AG08396 (cell line): ENCODE measurements at places on chromosomes 3 and 15.

- DNase-seq: no peak
These were observed 4.2 kb downstream of the RARB start for GRCh38 chr3:25432176-25432720.

GRCh38 chr3:100368441-100368840 is 32.4 kb downstream of the TOMM70 start:
- no peak for DNase-seq

- no peak for DNase-seq
These were observed 9.3 kb downstream of the GNAI2 start for GRCh38 chr3:50245251-50245745.

DNA sequence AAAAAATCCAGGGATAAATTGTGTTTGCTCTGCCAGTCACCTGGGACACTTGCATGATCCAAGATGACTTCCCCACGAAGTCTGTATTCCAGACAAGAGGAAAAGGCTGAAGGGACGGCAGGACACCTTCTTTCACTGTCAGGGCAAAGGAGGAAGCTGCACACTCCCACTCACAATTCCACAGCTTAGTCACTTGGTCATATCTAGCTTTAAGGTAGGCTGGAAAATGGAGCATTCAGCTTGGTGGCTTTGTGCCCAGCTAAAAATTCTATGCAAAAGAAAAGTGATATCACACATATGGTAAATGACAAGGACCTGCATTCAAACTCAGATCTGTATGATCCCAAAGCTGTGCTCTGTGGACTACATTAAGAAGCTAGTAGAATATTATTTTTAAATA is 109.2 kb upstream of the TPM1 start:
- DNase-seq: no peak

DNA sequence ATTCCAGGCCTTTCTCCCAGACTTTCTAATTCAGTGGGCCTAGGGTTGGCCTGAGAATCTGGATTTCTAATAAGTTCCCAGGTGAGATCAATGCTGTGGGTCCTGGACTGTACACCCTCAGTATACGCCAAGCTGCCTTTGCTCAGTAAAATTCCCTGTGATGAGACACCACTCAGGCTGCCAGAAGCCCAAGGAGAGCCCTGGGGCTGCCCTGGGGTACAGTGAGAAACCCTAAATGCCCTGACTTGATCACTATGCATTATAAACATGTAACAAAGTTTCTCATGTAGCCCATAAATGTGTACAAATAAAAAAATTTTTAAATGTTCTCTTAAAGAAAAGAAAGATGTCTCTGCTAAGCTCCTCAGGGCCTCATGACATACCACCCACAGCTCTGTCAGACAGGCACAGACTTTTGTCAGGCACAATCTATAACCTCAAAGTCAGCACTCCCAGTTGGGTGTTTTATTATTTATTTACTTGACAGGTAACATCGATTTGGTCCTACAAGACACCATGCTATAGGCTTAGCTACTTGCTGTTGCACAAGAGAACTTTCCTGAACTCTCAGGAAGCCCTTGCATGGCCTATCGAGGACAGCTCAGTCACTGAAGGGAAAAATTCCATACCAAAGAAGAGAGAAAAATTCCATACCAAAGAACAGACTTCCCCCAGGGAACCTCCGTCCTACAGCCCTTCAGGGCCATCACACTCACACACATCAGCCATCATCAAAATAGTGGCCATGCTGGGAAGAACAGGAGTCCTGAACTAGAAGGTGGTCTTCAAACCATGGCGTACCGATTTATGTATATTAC is 22.7 kb downstream of the LARP6 start:
- no peak for DNase-seq

- peak; percentile 4 for DNase-seq
These were observed 620.7 kb upstream of the ALCAM start for GRCh38 chr3:104746056-104746455.

DNA sequence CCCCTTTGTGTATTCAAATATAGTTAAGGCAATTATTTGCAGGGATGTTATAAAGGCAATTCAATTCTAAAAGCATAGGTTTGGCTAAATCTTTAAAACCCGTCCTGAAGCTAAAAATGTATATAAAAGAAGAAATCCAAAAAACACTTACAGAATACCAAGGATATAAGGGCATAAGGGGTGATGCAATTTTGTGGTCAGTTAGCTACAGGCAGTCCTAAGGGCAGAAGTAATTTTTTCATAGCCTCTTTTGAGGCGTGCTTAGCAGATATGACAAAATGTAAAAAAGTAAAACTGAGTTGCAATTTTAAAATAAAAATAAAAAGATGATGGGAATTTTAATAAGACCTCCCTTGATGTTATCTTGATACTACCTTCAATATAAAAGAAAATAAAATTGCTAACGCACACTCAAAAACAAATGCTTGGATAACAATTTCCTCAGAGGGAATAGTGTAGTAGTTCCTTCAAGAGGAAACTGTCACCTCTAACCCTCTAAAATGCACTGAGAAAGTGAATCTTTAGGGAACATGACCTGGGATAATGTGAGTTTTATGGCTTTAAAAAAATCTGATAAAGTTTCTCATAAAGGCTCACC is 104.2 kb downstream of the MYH15 start:
- DNase-seq: no peak
